ENCODE measurements at places on chromosomes 4 and X.

DNA sequence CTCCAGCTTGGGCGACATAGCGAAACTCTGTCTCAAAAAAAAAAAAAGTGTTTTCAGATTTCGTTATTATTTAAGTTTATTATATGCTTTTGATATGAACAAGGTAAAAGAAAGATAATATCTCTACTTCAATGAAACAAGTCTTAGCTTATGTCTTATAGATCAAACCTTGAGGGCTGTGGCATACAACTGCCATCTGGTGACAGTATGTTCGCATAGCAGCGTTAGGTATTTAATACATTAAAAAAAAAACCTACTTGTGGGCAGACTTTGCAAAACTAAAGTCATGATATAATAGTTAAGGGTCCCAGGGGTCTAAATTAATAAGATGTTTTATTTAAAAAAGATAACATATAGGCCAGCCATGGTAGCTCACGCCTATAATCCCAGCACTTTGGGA, 161.2 kb upstream of the AMOT start:
- no peak for DNase-seq

GRCh38 chr4:177569434-177569833, 127.2 kb upstream of the AGA start:
- DNase-seq = no peak

- DNase-seq = no peak
Observed at GRCh38 chrX:2511326-2511725, 10.6 kb upstream of the DHRSX start.

- no peak for DNase-seq
Observed at GRCh38 chr4:123922847-123923246, 526.3 kb downstream of the SPRY1 start.

DNA sequence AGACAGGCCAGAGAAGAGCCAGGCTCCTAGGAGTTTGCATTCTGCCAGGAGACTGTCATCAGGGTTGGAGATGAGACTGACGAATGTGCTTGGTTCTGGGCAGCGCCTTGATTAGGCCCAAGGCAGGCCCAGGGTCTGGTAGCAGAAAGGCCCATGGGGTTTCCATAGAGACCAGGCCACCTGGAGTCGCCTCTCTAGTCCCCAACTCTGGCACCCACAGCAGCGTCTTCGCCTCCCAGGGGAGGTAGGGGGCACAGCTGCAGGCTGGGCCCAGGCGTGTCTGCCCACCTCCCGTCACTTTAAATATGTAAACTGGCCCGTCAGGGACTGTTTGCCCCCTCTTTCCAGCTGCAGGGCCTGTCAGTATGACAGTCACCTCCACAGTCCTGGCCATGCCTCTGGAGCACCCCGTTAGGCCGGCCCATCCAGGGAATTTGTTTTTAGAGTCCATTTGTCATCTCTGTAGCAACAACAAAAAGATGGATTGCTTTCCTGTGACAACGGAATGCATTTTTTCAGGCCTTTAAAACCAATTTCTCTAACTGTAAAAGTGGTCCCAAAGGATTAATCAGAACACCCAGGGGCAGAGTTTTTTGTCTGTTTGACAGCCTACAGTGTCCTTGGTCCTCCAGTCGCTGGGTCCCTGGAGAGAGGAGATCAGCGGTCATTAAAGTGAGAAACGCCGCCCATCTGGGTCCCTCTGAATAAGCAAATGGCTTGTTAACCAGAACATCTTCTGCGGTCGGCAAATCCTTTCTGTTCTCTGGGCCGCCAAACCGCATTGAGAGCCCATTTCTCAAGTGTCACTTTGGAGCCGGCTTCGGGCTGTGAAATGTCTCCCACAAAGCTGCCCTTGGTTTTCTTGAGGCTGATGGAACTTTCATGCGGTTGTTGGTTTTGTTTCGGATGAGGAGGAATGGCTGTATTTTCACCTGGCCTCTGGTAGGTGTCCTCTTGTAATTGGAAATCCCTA, 153.0 kb upstream of the PSAPL1 start:
- no peak for DNase-seq

GRCh38 chr4:158856852-158857251, 88.0 kb downstream of the FNIP2 start:
- DNase-seq = no peak

DNA sequence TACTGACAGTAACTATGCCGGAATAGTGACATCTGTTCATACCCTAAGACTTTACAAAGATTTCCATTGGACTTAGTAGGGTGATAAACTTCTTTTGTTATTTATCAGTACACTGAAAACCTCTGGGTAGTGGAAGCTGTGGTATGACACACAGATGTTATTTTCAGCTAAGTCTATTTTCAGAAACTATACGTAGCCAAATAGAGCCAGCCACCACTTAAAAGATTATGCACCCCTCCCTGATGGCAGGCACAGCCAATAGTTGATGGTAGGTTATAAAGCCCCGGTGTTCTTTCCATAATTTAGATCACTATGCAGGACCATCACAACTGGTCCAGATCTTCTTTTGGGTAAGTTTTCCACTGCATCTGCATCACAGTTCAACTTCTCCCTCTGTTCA, 1603.2 kb upstream of the PABPC4L start:
- no peak for DNase-seq

GRCh38 chr4:56844802-56845580, 23.5 kb upstream of the SPINK2 start:
- no peak for DNase-seq

- peak; percentile 15 for DNase-seq
Observed at GRCh38 chr4:6372649-6373525, 99.5 kb downstream of the PPP2R2C start.

DNA sequence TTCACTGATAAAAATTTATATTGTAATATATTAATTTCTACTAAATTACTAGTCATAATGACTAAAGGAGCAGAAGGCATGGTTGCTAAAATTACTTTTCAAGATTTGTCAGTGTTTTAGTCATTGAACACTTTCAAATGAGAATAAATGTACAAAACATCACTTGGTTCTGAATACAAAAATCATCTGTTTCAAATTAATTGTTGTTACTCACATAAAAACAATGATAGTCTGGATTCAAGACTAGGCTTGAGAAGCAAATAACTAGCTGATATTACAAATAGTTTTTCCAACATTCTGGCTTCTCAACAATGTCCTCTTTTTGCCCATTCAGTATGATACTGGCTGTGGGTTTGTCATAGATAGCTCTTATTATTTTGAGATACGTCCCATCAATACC, 112.5 kb downstream of the ANAPC10 start:
- no peak for DNase-seq

- no peak for DNase-seq
Observed at GRCh38 chr4:164204434-164204833, 549.5 kb upstream of the SMIM31 start.

DNA sequence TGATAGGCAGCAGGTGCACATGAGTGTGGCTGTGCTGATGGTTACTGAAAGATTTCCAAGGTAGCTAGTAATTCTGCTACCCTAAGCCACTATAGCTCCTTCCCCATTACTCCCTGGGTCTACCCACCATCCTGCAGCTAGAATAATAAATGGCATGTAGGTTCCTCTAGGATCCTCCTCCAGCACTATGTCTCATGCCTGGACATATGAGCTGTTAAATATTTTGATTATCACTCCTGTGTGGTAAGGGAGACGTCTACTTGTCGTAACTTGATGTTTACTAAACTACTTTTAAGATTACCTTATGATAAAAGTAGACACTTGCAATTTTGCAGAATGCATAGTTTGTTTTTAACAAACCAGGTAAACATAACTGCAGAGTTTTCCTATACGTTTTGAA, 35.5 kb downstream of the TET2 start:
- no peak for DNase-seq

DNA sequence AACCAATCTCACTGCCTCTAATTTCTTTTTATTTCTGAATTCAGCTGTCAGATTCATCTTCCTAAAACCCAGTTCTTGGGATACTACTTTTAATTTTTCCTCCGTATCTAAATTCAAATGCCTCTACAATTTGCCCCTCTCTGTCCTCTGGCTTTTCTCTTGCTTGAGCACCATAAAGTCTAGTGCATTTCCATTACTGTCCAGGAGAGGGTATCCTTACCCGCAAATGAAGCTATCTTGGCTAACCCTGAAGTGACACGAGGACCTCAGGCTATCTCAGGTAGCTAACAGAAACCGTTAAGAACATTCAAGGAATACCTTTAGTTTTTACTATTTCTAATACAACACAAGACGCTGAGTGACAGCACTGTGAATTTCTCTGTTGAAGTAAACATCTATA, 49.4 kb upstream of the PRR32 start:
- no peak for DNase-seq

GRCh38 chr4:31086756-31087330, 366.7 kb downstream of the PCDH7 start:
- no peak for DNase-seq

- no peak for DNase-seq
Observed at GRCh38 chr4:105632599-105632998, 75.9 kb downstream of the INTS12 start.

DNA sequence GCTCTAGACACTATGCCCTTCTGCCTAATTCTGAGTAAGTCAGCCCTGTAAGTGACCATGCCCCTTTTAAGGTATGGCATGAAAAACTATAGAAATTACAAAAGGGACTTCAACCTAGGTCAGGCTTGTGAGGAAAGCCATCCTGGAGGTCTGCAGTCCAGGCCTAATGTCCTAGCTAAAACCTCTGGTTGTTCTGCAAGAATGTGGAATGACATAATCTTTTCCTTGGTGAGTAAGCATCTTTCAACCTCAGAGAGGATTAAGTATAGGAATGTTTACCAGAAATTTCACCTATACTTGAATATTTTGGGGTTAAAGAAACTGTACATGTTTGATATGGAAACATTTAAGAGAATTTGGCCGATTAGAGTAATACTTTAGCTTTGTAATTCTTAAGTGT, 23.8 kb upstream of the HPSE start:
- no peak for DNase-seq

GRCh38 chrX:153464116-153464515, 6.3 kb downstream of the HAUS7 start:
- no peak for DNase-seq

- no peak for DNase-seq
Observed at GRCh38 chr4:141066690-141067089, 66.6 kb downstream of the RNF150 start.

DNA sequence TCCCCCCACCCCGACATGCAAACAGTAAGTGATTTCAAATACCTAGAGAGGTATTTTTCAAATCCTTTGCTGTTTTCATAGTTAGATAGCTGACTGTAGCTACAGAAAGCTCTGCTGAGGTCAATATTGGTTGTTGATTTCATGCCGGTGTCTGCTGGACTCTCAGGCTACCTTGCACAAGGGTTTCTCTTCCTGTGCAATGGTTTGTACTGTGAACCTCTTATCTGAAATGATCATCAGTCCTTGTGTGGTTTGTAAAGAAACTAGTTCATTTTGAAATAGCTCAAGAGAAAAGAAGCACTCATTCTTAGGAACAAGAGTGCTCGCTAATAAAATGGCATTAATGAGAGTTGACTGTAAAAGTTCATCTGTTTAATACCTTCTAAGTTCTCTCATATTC, 2.1 kb downstream of the MTM1 start:
- DNase-seq = no peak

- DNase-seq = no peak
Observed at GRCh38 chrX:97751735-97752134, 868.0 kb downstream of the RPA4 start.

DNA sequence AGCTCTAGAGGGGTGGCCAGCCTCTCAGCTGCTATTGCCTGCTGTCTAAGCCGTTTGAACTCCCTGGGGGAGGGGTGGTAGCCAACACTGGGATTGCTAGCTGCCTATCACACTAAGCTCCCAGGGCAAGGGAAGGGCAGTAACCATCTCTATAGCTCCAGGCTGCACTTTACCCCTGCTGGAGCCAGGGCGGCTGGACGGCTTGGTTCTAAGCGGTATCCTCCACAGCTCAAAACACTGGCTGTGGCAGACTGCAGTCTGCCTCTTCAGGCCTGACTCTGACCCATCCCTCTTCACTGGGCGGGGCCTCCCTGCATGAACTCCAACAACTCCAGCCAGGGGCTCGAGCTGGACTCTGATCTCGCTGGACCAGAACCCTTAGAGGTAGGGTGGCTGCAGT, 55.3 kb upstream of the GNRHR start:
- DNase-seq = no peak

GRCh38 chrX:155048977-155049619, 21.8 kb downstream of the CMC4 start:
- peak; percentile 29 for DNase-seq

GRCh38 chr4:101127176-101127790, 220.0 kb downstream of the PPP3CA start:
- DNase-seq = no peak

DNA sequence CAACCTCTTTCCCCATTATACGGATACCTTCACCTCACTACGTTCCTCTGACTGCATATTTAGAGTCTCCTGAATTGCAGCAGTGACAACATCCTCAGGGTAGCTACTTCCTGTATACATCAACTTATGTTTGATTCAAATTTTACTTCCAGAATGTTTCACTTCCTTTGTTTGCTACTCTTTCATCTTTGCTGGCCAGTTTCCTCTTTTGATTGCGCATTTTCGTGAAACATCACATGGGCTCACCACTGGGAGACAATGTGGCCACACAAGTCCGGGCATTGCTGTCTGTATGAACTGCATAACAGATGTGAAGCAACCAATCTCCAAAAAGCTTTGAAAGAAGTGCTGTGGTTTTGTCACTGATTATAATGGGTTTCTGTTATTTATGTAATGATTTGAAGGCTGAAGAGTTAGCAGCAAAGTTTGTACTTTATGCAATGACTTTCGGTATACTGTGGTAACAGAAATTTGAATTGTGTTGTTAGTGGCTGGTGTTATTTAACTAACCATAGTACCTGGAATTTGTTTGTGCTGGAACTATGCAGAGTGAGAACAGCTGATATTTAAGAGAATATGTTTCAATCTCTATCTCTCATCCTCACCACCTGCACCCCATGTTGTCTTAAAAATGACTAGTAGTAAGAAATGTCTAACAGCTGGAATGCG, 7.4 kb downstream of the SNCA start:
- peak; percentile 72 for DNase-seq

- DNase-seq = no peak
Observed at GRCh38 chr4:56689201-56689969, 8.3 kb upstream of the HOPX start.

DNA sequence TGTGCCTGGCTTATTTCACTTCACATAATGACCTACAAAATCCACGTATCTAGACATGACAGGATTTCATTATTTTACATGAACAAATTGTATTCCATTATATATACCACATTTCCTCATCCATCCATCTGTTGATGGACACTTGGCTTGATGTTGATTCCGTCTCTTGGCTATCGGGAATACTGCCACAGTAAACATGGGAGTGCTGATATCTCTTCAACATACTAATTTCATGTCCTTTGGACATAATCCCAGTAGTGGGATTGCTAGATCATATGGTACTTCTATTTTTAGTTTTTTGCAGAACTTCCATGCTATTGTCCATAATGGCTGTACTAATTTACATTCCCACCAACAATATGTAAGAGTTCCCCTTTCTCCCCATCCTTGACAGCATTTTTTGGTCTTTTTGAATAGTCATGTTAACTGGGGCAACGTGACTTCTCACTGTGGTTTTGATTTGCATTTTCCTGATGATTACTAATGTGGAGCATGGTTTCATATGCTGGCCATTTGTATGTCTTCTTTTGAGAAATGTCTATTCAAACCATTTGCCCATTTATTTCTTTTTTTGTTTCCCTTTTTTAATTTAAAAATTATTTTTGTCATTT, 68.9 kb downstream of the HTRA3 start:
- DNase-seq = no peak

Data from stimulated activated naive CD8-positive, alpha-beta T cell treated with anti-CD3 and anti-CD28 coated beads, Interleukin-15, amount 100 ng/mL, for 72 hours (primary cell).